ENCODE measurements at places on chromosomes 4 and X.

DNA sequence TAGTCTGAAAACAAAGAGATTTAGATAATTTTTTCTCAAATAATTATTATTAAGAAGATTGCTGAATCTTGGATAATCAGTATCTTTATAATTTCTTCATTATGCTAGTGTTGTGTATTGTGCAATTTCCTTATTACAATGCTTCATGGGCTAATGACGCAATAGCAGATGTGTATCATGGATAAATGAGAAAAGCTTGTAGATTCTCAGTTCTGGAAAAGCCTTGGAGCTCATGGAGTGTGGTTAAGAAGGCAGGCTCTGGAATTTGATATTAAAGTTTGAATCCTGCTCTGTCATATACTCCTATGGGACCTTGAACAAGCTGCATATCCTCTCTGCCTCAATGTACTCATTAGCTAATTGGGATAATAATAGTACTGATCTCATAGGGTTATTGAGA is 18.9 kb upstream of the CXCL8 start:
- no peak for DNase-seq

GRCh38 chrX:13153796-13154195 is 109.4 kb upstream of the FAM9C start:
- DNase-seq, result no peak

DNA sequence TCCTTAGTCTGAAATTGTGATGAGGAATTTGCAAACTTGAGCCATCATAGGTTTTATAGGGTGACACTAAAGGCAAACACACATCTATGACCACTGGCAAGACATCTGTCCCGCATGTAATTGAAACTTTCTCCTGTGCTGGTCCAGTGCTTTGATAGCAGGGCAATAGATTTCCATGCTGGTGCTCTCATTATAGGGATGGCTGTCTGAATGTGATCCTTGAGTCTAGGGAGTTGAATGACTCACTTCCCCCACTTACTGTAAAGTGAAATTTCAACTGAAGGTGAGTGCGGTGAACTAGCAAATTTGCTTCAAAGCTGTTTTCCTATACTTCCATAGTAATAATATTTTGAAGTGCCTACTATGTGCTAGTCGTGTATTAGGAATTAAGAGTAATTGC is 1630.0 kb downstream of the STIM2 start:
- DNase-seq, result no peak

GRCh38 chr4:109128589-109128988 is 173.9 kb downstream of the COL25A1 start:
- DNase-seq, result no peak

- DNase-seq, result no peak
Observed at GRCh38 chr4:183830438-183830985, 74.6 kb upstream of the STOX2 start.

DNA sequence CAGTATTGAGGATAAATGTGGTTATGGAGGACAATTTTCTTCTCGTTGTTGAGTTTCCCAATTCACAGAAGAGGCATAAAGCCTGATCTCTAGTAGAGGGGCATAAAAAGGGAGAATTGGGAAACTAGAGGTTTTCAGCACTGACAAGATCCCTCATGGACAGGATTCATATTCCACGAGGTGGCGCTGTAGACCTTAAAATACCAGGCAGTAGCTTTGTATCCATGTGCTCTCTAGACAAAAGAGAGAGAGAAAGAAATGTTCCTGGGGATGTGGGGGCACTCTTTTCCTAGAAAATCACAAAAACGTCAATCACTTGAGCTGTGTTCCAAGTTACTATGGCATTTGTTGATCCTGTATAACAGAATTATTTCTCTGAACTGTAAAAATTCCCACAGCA is 128.3 kb downstream of the MAGEE1 start:
- no peak for DNase-seq

DNA sequence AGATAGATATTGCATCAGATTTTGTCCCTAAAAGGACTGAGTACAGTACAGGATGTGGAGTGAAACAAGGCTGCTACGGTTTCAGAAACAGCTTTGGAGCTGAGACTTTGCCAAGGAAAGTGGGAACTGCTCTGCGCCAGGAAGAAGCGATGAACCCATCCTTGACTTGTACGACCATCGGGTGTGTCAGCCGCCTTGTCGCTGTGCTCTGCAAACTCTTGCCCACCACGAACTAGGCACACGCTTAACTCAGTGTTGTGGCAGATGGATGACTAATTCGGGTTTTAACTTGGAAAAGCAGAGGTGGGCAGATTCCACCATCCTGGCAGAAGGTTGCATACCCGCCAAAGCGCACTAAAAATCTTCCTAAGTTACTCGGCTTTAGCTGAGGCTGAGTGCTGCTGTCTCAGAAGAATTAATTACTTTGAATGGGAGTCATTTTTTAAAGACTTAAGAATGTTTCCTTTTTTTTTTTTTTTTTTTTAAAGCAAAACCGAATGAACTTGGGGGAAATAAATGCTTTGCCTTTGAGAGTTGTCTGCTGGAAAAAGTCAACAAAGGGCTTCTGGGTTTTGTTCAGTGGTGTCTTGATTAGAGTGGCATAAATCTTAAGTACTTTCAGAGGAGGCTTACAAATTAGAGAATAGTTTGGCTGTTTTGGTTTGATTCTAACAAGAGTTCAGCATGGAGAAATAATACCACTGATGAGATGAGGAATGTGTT is 69.5 kb downstream of the SHROOM2 start:
- DNase-seq, result no peak

DNA sequence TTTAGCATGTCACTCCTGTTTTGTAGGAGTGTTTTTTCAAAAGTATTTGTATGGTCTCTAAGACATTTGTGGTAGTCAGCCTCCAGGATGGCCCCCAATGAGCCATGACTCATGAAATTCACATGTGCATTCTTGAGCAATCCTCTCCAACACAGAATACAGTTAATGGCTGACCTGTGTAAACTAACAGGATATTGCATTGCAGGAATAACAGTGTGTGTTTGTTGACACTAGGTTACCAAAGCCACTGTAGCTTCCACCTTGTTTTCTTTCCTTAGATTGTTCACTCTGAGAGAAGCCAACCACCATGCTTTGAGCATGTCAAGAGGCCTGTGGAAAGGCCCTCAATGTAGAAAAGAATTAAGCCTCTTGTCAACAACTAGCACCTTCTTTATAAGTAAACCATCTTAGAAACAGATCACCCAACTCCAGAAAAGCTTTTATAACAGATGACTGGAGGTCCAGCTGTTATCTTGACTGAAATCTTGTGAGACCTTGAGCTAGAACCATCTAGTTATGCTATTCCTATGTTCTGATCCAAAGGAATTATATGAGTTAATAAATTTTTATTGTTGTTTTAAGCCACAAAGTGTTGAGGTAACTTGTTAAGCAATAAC is 28.5 kb downstream of the TBCK start:
- no peak for DNase-seq

Data from pancreas (tissue), 10 donors.